ENCODE measurements at places on chromosomes 5 and 9.

GRCh38 chr5:102283102-102283797 lies 12.8 kb downstream of the SLCO4C1 start:
- DNase-seq: no peak

DNA sequence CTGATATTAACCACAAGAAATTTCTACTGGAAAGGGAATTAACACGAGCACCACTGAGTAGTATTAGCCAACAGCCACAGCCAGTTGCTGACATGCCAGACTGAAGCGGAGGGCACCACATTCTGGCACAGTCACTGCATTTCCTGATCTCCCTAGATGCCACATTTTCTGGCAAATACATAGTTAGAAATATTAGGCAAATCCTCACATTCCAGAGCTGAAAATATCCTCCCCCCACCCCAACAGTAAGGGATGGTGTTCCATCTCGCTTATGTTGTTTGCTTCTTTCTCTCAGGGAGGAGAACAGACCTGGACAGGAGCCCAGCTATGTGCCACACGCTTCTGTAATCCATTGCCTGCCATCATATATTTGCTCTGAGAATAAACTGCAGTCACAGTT lies 32.8 kb upstream of the MCTP1 start:
- DNase-seq: no peak

GRCh38 chr5:158979749-158980521 lies 119.8 kb downstream of the EBF1 start:
- DNase-seq: peak; percentile 31

GRCh38 chr9:134971196-134971595 lies 53.5 kb upstream of the FCN1 start:
- no peak for DNase-seq

DNA sequence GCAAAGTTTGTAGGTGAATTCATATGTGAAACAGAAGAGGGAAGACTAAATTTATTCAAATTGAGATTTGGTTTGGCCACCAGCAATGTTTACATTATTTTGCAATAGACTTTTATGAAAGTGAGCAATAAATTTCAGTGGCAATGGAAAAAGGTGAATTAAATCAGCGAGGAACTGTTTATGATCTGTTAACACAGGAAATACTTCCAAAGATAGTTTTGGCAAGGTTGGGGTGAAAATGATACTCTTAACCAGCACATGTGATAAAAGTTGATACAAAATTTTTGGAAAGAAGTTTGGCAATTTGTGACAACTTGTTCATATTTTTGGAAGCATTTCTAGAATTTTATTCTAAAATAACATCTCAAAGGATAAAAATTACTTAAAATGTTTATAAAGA lies 119.8 kb downstream of the ARHGEF28 start:
- no peak for DNase-seq

DNA sequence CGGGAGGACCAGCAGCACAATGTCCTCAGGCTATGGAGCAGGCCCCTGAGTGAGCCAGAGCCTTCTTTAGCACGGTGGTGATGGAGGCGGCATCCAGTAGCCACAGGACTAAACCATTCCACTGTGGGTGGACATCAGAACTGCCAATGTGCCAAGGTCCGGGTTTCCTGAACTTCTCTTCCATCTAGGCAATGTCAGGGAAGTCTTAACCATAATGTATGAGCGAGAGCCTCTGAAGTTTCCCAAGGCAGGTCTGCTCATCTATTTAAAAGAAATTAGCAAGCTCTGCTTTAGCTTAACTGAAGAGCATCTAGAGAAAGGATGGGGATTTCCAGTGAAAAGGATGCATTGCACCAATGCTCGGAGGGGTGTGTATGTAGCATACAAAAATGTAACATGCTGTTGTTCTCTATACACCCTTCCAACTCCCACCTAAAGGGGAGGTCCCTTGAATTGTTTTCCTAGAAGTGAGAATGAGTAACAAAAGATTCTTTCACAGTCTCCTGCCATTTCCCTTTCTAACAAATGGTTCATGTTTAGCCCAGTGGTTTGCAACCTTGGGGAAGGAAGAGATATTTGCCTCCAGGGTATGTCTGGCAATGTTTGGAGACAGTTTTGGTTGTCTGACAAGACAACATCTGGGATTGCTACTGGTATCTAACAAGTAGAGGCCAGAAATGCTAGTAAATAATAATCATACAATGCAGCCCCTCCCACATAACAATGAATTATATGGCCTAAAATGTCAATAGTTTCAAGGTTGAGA lies 6.1 kb upstream of the RXFP3 start:
- DNase-seq: no peak

DNA sequence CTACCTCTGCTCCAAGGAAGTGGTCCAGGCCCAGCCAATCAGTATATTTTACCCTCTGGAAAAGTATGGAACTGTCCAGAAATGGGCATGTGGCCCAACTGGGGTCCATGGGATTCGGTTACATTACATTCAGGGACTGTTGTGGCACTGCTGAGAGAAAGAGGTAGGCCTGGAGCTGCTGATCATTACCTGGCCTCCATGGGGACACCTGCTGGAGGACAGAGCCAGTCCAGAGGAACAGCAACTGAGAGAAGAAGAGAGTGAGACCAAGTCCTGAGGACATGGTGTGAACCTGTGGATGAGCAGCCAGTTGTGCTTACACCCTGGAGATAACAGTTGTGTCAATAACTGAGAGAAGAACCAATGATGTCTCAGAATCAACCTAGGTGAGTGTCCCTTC lies 48.2 kb downstream of the HMHB1 start:
- DNase-seq: peak; percentile 18

- DNase-seq: no peak
Observed at GRCh38 chr5:10455277-10455670, 13.6 kb downstream of the ROPN1L start.

- DNase-seq: no peak
Observed at GRCh38 chr5:143586781-143587362, 183.4 kb upstream of the NR3C1 start.

DNA sequence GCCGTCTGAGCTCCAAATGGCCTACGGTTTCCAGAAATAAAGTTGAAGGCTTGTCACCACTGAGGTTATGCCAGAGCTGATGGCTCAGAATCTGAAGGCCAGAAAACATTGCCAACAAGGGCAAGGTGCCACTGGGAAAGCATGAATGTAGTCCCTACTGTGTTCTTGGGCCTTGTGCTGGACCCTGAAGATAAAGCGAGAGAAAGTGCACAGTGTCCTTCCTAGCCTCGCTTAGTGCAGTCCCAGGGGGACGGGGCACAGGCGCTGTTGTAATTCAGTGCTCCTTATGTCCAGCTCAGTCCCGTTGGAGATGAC lies 84.5 kb downstream of the NDFIP1 start:
- DNase-seq: no peak

- DNase-seq: no peak
Observed at GRCh38 chr5:151378616-151379015, 31.3 kb upstream of the SLC36A2 start.

GRCh38 chr9:125258832-125259534 lies 2.6 kb upstream of the GAPVD1 start:
- no peak for DNase-seq

- DNase-seq: no peak
Observed at GRCh38 chr9:82597241-82598203, 465.4 kb downstream of the RASEF start.

GRCh38 chr9:37622462-37622861 lies 28.3 kb upstream of the FRMPD1 start:
- DNase-seq: no peak

GRCh38 chr5:175222621-175223020 lies 221.4 kb downstream of the DRD1 start:
- DNase-seq: no peak

- no peak for DNase-seq
Observed at GRCh38 chr5:179215576-179215975, 129.7 kb downstream of the ADAMTS2 start.

DNA sequence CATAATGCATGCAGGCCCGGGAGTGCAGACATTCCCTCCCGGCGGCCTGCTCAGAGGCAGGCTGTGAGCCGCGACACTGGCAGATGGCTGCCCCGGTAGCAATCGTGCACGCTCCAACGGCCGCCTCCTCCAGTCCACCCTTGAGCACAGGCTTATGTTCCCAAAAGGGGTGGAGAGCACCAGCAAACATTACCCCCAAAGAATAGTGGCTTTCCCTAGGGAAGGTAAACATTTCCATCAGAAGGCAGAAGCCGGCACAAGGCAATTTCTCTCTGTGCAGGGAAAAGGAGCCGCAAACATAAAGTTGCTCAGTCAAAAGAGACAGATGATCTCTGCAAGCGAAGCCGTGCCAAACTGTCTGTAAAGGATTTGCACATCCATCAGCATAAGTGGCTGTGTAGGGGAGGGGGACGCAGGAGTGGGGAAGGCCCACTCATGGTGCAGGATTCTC lies 92.5 kb downstream of the SIL1 start:
- DNase-seq: no peak

DNA sequence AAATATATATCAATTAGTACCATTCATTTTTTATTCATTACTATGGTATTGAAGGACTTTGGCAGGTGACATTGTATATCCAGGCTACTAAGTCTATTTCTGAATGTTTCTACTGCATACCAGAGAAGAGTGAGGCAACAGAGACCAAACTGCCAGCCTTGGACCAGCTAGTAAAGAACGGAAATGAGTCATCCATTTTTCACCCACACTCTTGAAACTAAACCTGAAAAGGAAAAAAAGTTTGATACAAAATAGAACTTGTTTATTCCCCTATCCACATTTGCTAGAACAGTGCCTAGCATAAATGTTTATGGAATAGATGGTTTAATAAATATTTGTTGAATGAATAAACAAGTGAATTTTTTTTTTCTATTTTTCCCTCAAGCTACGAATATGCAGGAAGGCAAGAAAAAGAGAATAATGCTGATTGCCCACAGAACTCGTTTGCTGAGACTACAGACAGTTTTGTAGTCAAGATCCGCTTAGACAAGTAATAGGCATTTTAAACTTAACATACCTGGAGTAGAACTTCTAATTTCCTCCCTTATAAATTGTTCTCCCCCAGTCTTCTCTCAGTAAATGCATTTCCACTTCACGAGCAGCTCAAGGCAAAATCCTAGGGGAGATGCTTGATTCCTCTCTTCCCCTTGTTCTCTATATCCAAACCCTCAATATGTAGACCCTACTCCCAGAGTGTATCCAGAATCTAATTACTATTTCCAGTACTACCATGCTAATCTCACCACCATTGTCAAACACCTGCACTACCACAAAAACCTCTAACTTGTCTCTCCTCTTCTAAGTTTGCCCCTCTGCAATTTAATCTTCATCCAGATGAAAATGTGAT lies 146.2 kb upstream of the RASA1 start:
- peak; percentile 65 for DNase-seq

- no peak for DNase-seq
Observed at GRCh38 chr5:89827359-89827758, 582.2 kb downstream of the CETN3 start.

DNA sequence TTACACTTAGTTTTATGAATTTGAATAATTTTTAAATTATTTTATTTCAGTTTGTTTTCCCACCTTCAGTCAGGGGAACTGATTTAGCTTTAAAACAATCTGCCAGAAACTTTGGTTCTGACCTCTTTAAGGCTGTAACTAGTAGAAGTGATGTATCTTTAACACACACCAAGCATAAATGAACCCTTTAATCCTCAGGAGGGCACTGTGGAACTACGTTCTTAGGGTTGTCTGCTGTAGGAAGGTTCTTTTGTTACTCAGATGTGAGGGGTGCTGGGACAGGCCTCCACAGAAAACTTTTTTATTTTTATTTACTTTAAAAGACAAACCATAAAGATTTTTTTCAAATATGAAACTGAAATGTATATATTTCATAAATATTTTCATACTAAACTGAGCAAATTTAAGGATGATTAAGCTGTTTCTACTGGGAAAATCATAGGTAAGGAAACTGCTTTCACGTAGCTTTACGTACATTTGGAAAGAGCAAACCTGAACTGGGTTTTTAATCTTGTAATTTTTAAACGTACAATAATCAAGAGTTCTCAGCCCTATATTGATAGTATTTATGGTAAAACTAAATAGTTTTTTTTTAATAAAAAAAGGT lies 5.3 kb downstream of the KLF4 start:
- DNase-seq: peak; percentile 77

- peak; percentile 16 for DNase-seq
Observed at GRCh38 chr9:74760031-74760700, 127.6 kb downstream of the TRPM6 start.

GRCh38 chr9:111926421-111926875 lies 29.8 kb downstream of the UGCG start:
- no peak for DNase-seq
